ENCODE measurements at places on chromosomes 1 and 21.

DNA sequence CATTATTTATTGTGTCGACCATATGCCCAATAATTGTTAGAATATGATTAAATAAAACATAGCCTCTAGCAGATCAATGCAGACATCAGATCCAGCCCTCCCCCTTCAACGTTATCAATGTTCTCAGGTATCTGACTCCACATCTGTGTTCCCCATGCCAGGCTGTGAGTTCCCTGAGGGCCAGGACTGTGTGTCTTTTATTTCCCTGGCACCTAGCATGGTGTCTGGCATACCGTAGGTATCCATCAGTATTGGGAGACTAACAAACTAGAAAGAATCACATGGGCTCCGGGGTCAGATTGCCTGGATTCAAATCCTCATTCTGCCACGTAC lies 48.3 kb downstream of the SDC3 start:
- DNase-seq, result no peak

DNA sequence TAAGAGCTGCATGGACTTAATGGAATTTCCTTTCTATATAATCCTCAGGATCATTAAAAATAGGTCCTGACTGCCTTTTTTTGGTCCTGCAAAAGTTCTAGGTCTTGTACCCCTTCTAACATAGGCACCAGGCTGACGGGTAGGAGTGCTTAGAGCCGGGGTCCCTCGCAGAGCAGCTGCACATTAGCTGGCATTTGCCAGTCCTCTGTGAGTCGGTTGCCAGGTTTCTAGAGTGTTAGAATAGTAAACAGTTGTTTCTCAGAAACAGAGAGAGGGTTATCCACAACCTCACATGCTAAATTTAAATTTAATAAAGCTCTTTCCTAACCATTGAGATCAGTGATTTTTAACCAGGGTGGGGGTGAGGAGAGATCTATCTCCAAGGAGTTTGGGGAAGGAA lies 35.4 kb upstream of the HEATR1 start:
- DNase-seq, result no peak

DNA sequence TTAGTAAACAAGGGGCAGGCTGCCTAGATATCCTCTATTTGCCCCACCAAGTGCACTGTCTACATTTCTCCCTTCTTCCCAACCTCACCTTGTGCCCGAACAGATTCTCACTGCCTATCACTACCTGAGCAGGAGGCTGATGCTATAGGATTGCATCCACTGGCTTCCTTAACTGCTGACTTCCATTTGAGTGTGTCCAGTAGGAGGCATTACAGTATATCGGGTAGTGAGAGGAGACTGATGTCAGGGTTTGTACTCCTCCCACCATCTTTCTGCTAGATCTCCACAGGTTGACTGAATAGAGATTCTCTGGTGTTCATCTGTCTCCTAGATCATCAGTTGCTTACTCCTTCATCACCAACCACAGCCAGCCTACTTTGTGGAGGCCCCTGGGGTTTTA lies 796.3 kb downstream of the LRRIQ3 start:
- DNase-seq, result no peak

GRCh38 chr1:25204797-25205480 lies 27.4 kb downstream of the SYF2 start:
- DNase-seq, result no peak

GRCh38 chr1:39407896-39408640 lies 83.4 kb upstream of the BMP8A start:
- DNase-seq, result no peak

All from CD4-positive, alpha-beta T cell (primary cell).